H9 (cell line): ENCODE measurements at places on chromosomes 16 and 17. TPM values are rescaled to one million over a fixed set of nuclear protein-coding genes. Genes with fewer than 3 reads are reported as not detected.

OR1A1 gene
- not detected in 2 replicates for total RNA-seq

EPX gene
- not detected in 2 replicates for total RNA-seq

CREBBP gene
- 79.1 and 81.1 TPM in 2 replicates for total RNA-seq

SDR42E2 gene
- total RNA-seq: 0.09 TPM in 1 of 2 replicates, not detected in the other

SLC4A1 gene
- total RNA-seq: 0.13 TPM in 1 of 2 replicates, not detected in the other

HCRT gene
- not detected in 2 replicates for total RNA-seq

ARL16 gene
- 55.4 and 58.6 TPM in 2 replicates for total RNA-seq

ZNF19 gene
- total RNA-seq: 4.2 and 4.7 TPM in 2 replicates

GRCh38 chr16:85117418-85117817 lies 5.1 kb upstream of the CIBAR2 start:
- no peak for DNase-seq

DNA sequence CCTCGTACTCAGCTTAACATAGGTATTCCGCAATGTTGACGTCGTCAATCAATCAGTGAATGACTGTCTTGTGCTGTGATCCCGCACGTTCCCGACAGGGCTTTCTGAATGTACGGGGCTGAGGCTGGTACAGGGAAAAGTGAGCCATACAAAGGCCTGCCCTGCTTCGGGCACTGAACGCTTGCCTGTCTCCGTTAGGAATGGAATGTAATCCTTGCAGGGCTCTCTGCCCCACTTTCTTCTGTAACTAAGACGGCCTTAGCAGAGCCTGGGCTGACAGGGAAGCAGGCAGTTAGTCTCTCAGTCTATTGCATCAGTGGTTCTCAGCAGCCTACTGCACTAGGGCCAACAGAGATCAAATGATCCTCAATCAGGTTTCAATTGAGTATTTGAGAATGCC lies 16.2 kb upstream of the MYH3 start:
- DNase-seq: no peak

GRCh38 chr17:43354371-43354770 lies 44.4 kb upstream of the ARL4D start:
- no peak for DNase-seq

DNA sequence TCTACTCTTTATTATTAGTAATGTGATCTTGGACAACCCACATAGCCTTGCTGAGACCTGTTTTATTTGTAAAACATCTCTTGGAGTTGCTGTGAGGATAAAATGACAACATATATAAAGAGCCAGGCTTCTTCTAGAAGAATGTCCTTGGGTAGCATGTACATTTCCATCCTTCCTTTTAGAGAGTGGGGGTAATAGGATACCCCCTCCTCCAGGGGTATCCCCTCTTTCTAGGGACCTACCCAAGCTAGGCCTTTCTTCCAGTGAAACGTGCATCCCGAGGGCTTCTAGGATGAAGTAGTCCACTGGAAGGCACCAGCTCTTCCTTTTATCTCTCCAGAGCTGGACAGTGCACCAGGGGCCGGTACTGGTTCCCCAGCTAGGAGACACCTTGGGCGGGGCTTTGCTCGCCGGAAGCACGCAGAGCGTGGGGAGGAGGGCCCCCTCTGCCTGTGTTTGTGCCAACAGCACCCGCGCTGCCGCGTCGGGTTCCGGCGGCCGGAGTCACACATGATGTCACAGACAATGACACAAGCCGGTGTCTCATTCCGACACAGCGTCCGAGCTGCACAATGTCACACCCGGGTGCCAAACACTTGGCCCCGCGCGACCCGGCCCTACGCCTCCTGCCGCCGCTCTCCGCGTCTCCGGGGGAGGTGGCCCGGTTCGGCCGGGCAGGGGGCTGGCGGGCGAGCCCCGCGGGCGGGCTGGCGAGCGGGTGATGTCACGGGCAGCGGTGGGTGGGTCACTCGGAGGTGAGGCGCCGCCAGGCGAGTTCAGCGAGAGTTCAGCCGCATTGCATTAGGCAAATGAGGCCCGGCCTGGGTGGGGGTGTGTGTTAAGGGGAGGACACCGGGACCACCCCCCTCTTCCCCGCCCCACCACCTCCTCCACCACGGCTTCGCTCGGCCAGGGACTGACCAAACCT lies 23.4 kb downstream of the GJD3 start:
- DNase-seq: peak; percentile 93

DNA sequence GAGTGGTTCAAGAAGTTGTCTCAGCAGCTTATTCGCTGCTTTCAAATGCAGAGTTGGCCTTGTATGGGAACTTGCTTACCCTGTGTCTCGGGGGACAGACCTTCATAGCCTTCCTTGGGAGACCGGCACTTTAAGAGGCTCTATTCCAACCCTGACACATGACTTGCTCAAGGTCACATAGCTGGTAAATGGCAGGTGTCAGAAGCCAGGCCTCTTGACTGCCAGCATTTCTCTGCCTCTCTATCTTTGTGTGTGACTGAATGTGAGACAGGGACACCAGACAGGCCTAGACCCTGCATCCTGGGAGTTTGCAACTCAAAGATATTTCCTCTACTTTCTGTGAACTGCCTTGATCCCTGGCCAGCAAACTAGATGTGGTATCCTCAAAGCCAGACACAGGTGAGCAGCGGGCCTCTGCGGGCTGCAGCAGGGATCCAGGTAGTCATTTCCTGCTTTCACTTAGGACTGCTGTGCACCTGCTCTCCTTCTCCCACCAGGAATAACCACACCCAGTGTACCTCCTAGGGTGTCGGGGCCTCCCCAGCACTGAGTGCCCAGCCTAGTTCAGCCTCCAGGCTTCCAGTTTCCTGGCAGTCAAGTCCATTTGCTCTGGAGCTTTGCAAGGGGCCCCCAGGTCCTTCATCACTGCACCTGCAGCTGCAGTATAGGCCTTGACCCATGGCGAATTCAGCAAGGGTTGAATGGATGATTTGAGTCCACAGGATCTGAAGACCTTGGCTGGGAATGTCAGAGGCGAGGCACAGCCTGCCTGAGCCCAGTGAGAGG lies 116.6 kb upstream of the TNRC6C start:
- no peak for DNase-seq

DNA sequence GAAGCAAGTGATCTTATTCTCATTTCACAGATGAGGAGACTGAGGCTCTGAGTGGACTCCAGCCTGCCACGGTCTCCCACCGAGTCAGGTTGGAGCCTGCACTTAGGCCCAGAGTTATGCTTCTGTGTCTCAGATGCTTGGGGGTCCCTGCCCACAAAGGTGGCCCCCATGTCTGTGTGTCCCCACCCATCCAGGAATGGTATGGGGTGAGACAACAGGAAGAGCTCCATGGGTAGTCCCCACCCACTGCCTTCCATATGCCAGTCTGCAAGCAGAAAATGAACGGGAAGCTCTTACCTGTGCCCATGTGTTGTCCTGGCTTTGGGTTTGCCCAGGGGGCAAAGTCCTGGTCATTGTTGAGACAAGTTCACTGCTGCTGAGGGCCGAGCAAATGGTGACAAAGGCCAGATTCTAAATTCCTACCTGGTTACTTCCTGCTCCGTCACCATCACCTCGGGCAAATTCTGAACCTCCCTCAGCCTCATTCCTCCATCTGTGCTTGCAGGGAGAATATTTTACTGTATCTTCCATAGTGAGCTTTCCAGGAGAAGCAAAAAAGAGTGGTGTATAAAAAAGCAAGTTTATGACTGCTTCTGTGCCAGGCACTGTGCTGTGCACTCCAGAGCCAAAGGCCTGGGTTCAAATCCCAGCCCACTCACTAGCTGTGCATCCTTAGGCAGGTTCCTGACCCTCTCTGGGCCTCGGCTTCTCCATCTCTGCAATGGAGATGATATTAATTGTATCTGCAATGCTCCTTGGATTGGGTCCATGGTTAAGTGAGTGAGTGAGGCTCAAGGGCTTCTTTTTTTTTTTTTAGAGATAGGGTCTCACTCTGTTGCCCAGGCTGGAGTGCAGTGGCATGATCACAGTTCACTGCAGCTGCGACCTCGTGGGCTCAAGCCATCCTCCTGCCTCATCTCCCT lies 9.3 kb downstream of the IL4R start:
- DNase-seq: no peak

GRCh38 chr17:81080019-81080418 lies 45.1 kb downstream of the BAIAP2 start:
- DNase-seq: no peak

- no peak for DNase-seq
Measured at GRCh38 chr17:75205793-75206163, 299 bp downstream of the NUP85 start.

DNA sequence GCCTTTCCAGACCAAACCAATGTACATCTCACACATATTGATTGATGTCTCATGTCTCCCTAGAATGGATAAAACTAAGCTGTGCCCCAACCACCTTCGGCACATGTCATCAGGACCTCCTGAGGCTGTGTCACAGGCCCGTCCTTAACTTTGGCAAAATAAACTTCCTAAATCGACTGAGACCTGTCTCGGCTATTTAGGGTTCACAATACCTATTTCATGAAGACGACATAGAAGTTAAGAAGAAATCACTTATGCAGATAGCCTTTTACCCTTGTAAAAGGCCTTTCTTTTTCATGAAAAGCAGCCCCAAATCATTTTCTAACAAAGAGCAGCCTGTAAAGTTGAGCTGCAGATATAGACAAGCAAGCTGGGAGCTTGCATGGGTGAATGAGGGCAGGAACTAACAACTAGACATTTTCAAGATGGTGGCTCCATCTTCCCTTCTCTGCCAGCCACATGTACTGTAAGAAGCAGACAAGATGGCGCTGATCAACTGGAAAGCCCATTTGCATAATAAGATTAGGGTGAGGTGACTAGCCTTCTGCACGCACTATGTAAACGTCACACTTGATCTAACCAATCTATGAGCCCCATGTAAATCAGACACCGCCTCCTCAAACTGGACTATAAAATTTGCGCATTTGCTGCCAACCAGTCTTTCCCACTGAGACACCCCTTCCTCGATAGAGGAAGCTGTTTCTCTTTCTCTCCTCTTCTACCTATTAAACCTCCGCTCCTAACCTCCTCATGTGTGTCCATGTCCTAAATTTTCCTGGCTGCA lies 4.7 kb upstream of the KDM8 start:
- DNase-seq: no peak

- no peak for DNase-seq
Measured at GRCh38 chr17:40651939-40652338, 4.3 kb upstream of the SMARCE1 start.

GRCh38 chr17:8121681-8122421 lies 2.1 kb downstream of the HES7 start:
- DNase-seq: peak; percentile 92

- no peak for DNase-seq
Measured at GRCh38 chr16:85221771-85222154, 109.5 kb upstream of the CIBAR2 start.

GRCh38 chr16:85326113-85326793 lies 214.0 kb upstream of the CIBAR2 start:
- DNase-seq: no peak

- DNase-seq: peak; percentile 25
Measured at GRCh38 chr17:16910341-16910740, 61.6 kb downstream of the TNFRSF13B start.

DNA sequence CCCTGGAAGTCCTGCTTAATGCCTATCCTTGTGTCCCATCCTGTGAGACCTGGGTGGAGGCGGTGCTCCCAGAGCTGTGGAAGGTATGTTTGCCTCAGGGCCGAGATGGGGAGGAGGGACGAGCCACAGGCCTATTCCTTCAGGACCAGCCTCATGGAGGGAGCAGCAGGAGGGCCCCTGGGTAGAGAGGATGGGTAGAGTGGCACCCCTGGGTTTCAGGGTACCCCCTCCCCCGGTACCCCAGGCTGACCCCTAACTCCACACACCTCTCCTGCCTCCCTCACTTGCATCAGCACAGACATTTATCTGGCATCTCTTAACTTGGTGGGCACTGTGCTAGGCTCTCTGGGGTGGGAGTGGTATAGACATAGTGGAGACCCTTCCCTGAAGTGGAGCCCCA lies 7.1 kb downstream of the ASB16 start:
- DNase-seq: no peak
